Activated CD8-positive, alpha-beta memory T cell treated with anti-CD3 and anti-CD28 coated beads, Interleukin-2, amount 50 U/mL, for 4 hours (primary cell): ENCODE measurements at places on chromosomes 3 and 15.

GRCh38 chr15:70643783-70644125, 119.6 kb downstream of the UACA start:
- no peak for DNase-seq

DNA sequence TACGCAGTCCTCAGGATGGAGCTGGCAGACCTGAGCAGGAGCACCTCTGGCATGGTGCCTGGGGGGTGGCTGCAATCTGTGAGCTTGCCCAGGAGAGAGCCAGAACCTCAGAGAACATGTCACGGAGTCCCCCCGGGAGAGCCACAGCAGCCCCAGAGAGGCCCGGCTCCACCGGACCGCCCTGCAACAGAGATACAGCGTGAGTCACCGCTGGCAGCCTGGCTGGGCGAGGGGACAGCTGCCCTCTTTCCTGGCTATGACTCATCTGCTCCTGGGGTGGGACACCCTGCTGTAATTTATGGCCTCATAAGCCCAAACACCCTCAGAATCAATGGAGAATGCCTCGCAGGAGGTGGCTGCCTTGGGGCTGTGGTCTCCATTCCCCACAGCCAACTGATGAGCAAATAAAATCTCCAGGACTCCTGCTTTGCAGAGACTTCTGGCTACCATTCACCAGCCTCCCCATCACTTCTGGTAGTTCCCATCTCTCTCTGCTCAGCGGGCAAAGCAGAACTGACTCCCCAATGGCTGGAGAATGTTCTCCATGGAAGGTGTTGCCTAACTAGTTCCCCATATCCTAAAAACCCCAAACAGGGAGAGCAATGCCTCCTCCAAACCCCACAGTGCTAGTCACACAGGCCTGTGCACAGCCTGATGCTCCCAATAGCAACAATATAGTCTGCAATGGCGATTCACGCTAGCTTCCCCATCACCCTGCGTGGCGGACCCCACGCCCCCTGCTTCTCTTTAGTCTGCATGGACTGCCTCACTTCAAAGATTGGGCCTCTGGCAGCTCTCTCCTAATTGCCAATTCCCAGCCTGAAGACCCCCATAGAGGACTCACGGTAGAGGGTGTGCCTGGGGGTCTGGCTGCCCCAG, 21.6 kb downstream of the ACSBG1 start:
- DNase-seq: no peak

- no peak for DNase-seq
Observed at GRCh38 chr3:190458040-190458439, 8.3 kb upstream of the TMEM207 start.

DNA sequence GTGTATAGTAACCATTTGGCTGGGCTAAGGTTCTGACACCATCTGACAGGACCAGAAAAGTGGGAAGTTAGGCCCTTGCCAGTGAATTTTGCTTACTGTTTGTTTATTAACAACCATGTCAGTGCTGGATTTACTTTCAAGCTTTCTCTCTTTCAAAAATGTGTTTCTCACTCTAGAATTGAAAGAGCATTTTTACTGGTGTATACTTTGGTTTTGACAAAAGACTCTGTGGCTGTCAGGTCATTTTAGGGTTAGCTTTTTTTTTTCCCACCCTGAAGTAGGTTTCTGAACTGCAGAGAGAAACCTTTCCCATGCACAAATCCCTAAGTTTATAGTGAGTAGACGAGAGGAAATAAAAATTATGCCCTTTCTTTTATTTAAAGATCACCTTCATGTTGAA, 230.0 kb upstream of the TBC1D5 start:
- DNase-seq: no peak

DNA sequence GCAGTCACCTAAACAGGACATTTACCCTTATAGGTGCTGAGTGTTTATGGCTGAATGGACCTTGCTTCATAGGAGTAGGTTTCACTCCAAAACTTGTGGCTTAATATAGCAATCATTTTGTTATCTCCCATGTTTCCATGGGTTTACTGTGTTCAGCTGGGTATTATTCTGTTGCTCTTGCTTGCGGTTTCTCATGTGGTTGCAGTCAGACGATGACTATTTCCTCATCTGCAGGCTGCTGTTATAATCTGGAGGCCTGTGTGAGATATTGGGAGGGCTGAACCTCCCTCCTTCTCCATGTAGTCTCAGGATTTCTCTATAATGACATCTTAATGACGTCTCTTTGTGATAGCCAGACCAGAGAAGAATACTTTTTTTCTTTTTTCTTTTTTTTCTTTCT, 98.1 kb downstream of the ZPLD1 start:
- no peak for DNase-seq

DNA sequence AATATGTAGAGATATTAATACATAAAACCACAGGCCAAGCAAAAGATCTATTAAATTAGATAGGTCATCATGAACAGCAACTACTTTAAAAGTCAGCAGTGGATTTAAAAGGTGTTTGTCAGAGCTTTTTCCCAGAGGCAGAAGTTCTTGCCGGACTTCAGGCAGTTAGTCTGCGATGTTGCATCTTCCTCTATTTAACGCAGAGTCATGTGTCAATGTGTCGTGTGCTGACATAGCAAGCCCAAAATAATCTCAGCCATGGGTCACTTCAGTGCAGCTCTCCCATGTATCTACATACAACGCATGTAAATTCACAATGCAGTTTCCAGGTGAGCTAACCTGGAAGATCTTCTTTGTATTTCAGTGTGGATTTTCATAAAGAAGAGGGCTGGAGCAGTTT, 8.0 kb upstream of the TMEM212 start:
- no peak for DNase-seq

- DNase-seq: no peak
Observed at GRCh38 chr3:154898443-154898842, 181.7 kb upstream of the MME start.

GRCh38 chr15:29688506-29689286, 133.6 kb downstream of the TJP1 start:
- DNase-seq: no peak

- DNase-seq: no peak
Observed at GRCh38 chr3:144662729-144663128, 691.1 kb downstream of the DIPK2A start.

DNA sequence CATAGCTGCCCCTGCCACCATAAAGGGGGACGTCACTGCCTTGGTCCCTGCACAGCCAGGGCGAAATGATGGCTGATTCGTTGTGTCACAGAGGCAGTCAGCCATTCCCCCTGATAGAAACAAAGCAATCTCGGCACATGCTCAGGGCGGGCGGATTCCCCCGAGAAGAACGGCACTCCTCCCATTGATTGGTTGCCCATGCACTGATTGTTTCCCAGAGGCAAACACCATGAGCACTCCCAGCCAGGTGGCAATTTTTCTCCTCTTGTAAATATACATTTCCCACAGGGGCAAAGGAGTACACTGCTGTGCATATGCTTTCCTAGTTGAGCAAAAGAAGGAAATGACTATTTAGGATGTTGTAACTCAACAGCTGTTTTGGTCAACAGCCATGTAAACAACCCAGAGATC, 56.5 kb downstream of the KY start:
- DNase-seq: no peak

DNA sequence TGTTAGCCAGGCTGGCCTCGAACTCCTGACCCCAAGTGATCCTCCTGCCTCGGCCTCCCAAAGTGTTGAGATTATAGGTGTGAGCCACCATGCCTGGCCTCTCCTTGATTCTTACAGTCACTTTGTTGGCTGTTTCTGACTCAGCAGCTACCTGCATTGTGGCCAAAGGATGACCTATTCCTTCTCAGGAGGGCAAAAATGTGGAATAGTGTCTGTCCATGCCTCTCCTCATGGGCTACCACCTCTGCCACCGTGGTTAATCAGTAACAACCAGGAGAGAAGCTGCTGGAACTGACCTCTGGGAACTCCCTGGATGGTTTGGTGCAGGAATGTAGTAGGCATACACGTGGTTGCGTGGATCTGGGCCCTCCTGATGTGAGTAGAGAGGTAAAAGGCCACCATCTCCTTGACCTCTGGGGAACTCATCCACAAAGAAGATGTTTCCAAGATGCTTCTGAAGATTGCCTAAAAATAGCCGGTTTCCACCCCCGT, 63.3 kb downstream of the FLNB start:
- DNase-seq: no peak

DNA sequence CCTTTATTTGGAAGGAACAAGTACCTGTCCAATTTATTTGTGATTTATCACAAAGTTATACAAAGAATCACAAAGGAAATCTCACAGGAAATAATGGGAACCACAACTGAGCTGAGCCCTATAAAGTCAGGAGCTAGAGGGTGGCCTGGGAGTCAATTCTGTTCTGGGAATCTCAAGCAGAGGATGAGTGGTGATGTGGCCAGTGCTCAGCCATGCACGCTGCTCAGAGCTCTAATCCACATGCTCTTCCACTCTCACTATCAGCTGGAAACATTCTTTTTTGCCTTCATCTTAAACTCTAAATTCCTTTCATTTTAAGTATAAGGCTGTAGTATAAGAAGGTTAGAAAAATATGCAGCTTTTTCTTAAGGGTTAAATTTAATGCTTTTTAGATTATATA, 36.6 kb downstream of the UACA start:
- no peak for DNase-seq

- no peak for DNase-seq
Observed at GRCh38 chr15:55151631-55152030, 45.1 kb downstream of the RSL24D1 start.
